ENCODE measurements at places on chromosomes 13 and 19.

- no peak for DNase-seq
These were observed 3.2 kb downstream of the PDS5B start for GRCh38 chr13:32589471-32589870.

- no peak for DNase-seq
These were observed 20.6 kb downstream of the ADPRHL1 start for GRCh38 chr13:113432506-113433270.

DNA sequence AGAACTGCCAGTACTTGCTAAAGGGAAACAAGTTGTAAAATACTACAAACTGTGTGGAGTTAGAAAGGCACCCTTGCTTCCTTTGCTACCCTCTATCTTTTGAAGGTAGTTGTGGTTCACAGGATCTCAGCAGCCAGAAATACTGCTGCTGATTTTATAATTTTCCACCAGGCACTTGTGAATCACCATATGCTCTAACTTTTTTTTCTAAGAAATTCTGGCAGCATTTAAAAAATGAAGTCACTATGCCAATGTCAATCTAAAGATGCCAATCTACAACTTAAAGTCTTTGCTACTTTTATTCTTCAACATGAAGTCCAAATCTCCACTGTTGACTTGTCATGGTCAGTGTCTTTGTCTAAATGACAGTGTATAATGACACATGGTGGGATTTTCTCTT lies 327.7 kb downstream of the ITGBL1 start:
- no peak for DNase-seq

- no peak for DNase-seq
These were observed 609.5 kb downstream of the SLITRK1 start for GRCh38 chr13:83272652-83273240.

Data from right cardiac atrium (tissue), 5 donors.